ENCODE measurements at places on chromosomes 6 and 20.
A peak's percentile ranks its signal among the peaks of the same experiment; 100 is the strongest.

DNA sequence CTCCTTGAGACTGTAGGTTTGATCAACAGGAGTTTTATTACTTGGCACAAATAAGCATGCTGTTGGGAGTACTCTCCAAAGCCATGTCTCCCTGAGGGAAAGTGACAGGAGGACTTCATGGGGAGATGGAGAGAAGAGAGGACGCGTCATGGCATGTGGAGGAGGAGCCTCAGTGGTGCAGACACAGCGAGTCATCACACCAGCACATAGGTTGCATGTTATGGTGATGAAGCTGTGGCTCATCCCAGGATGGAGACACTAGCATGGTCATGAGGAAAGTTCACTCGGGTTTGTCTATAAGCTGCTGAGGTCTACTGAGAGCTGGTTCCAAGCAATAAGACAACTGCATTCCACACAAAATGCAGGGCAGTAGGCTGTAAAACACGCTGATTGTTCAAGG, 13.2 kb upstream of the SSTR4 start:
- no peak for DNase-seq

- DNase-seq = peak; percentile 30
Measured at GRCh38 chr6:13769655-13770053, 44.7 kb downstream of the MCUR1 start.

GRCh38 chr6:158468666-158469065, 91.2 kb upstream of the TMEM181 start:
- no peak for DNase-seq

- DNase-seq = no peak
Measured at GRCh38 chr6:142958343-142958742, 13.4 kb upstream of the HIVEP2 start.

DNA sequence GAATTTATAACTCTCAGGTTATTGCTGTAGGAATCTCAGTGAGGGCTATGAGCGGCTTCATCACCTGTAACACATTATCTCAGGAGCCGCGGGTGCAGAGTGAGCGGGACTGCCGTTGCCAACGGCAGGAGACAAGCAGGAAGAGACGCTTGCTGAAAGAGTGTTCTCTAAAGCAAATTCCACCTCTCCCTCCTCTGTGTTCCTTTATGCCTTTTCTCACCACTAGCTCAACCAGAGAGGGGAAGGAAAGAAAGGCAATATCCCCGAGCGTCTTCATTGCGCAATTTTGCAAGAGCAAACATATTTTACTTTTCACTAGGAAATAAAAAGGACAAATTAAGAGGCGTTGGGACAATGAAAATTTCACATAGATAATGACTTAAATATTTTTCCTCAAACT, 185.2 kb upstream of the EXOC2 start:
- DNase-seq = no peak

DNA sequence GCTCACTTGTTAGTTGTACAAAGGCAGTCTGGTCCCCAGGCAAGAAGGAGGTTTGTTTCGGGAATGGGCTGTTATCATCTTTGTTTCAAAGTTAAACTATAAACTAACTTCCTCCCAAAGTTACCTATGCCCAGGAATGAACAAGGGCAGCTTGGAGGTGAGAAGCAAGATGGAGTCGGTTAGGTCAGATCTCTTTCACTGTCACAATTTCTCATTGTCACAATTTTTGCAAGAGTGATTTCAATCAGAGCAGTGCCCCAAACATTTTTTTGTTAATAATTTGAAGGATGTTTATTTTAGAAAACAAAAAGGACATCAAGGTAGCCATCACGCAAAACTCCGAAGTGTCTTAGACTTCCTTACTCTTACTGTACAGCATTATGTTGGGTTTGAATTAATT, 170.8 kb downstream of the NFATC2 start:
- DNase-seq = no peak

- no peak for DNase-seq
Measured at GRCh38 chr20:35660122-35660937, 4.4 kb downstream of the CPNE1 start.

- DNase-seq = no peak
Measured at GRCh38 chr6:88848870-88849269, 114.5 kb downstream of the RNGTT start.

GRCh38 chr20:1769491-1769890, 111.9 kb upstream of the SIRPG start:
- no peak for DNase-seq

DNA sequence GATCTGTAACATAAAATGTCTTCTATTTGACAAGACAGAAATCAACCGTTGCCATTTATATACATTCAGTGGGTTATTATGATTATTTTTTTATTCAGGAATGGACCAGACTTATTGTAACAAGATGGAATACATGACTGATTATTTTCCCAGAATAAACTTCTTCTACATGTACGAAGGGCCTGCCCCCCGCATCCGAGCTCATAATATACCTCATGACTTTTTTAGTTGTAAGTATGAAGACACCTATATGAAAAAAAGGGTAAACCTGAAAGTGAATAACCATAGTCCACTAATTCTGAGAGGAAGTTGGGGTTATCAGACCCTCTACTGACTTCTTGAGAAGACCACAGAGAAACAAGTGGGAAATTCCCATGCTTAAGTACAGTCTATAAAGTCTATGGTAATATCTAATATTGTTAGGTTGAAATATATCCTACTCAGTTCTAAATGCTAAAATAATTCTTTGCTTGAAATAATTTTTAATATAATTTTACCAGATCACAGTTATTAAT, 15.9 kb downstream of the OR2A4 start:
- DNase-seq = no peak

- DNase-seq = no peak
Measured at GRCh38 chr6:31908791-31909190, 6.9 kb upstream of the ZBTB12 start.

GRCh38 chr6:162178666-162179065, 548.9 kb downstream of the PRKN start:
- no peak for DNase-seq

GRCh38 chr6:163264662-163265035, 149.9 kb upstream of the QKI start:
- no peak for DNase-seq

DNA sequence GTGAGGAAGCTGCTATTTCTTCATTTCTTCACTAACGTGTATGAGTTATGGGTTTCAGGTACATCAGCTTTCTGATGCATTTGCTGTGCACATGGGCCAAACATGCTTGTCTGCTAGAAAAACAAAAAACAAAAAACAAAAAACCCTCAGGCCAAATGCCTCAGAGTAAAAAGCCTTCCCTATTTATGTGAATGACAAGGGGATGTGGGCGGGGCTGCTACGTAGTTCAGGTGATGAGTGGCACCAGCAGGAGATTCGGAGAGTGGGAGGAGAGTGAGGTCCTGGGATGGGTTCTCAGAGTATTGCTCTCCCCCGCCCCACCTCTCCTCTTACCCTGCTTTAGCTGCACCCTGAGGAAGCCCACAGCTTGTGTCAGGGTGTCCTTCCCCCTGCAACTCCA, 596.8 kb upstream of the JAG1 start:
- DNase-seq = no peak

DNA sequence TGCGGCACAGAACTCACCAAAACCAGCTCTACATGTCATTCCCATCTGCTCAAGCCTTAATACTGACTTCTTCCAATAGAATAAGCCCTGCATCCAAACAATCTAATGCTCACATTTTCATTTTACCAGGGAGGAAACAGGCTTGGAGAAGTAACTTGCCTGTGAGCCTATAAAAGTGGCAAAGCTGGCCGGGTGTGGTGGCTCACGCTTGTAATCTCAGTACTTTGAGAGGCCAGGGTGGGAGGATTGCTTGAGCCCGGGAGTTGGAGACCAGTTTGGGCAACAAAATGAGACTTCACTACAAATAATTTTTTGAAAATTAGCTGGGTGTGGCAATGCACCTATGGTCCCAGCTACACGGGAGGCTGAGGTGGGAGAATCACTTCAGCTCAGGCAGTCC, 133.7 kb downstream of the LY86 start:
- DNase-seq = no peak

GRCh38 chr6:37339741-37340638, 13.8 kb upstream of the RNF8 start:
- DNase-seq = no peak

- no peak for DNase-seq
Measured at GRCh38 chr6:139549561-139550070, 175.2 kb upstream of the CITED2 start.

DNA sequence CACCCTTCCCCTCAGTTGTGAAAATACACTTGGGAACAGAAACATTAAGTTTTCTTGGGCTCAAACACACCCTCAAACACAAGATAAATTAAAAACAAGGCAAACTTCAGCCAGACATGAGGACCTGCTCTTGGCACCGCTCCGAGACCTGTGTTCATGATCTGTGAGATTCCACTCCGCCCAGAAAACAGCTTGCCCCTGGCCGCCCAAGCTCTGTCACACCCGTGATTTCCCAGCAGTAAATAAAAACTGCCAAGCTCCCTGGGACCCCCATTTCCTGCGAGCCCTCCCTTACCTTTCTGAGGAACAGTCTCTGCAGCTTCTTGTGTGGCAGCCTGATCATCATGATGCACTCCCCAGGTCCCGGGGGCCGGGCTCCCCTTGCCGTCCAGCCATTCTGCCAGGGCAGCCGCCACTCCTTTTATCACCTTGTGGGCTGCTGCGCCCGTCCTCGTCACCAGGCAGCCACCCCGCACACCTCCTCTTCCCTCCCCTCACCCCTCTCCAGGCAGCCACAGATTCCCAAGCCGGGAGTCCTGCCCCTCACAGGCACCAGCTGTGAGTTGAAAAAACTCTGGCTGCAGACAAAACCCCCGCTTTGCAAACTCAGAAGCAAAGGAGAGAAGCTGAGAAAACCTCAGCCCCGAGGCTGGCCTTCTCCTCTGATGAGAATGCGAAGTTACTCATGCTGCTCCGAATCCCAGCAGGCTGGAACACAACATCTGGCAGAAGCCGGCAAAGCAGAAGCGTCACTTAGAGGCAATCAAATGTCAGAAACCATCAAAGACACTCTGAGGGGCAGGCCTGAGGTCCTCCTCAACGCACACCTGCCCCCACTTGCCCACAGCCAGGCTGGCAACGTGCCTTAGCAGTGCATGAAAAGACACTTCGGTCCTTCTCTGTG, 130.4 kb upstream of the RPS6KA2 start:
- no peak for DNase-seq

GRCh38 chr20:61742097-61742825, 323.4 kb downstream of the TAF4 start:
- no peak for DNase-seq

- no peak for DNase-seq
Measured at GRCh38 chr20:37205794-37206193, 26.4 kb upstream of the MROH8 start.

- DNase-seq = no peak
Measured at GRCh38 chr20:25389401-25389857, 1.2 kb downstream of the ABHD12 start.

- no peak for DNase-seq
Measured at GRCh38 chr6:125203395-125203794, 49.8 kb downstream of the TPD52L1 start.

DNA sequence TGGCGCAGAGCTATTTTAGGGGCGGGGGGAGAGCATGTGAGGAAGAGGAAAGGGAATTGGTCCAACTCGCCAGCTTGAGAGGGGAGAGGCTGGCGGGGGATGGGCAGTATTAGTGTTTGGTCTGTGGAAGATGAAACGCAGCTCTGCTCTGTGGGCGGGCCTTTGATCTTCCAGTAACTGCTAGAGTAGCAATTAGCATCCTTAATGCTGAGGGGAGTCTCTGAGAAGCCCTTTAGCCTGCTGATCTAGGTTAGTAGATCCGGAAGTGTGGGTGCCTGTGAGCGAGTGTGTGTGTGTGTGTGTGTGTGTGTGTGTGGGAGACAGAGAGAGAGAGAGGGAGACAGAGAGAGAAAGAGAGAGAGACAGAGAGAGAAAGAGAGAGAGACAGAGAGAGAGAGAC, 117.2 kb upstream of the BACH2 start:
- peak; percentile 84 for DNase-seq

GRCh38 chr6:78746457-78746856, 120.9 kb upstream of the IRAK1BP1 start:
- DNase-seq = no peak

- no peak for DNase-seq
Measured at GRCh38 chr6:38755874-38756273, 40.8 kb downstream of the DNAH8 start.

- no peak for DNase-seq
Measured at GRCh38 chr6:15573384-15573783, 89.4 kb downstream of the DTNBP1 start.

GRCh38 chr6:138719744-138720143, 53.8 kb upstream of the CCDC28A start:
- no peak for DNase-seq

- DNase-seq = no peak
Measured at GRCh38 chr20:46646659-46647380, 4.4 kb downstream of the SLC13A3 start.

DNA sequence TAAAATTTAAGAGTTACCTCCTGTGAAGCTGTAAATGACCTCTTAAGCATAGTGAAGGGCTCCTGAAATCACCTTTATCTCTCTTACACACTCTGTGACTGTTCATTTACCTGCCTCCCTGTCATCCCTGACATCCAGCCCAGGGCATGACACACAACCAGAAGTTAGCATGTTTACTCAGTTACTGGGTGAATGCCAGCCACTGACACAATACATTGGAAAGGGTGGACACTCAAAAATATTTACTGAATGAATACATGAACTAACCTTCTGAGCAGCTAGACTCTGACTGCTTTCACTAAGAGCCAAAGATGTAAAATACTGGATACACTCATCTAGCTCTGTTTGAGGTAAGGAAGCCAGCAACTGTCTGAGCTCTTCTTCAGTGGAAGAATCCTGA, 25.3 kb downstream of the SERAC1 start:
- no peak for DNase-seq

DNA sequence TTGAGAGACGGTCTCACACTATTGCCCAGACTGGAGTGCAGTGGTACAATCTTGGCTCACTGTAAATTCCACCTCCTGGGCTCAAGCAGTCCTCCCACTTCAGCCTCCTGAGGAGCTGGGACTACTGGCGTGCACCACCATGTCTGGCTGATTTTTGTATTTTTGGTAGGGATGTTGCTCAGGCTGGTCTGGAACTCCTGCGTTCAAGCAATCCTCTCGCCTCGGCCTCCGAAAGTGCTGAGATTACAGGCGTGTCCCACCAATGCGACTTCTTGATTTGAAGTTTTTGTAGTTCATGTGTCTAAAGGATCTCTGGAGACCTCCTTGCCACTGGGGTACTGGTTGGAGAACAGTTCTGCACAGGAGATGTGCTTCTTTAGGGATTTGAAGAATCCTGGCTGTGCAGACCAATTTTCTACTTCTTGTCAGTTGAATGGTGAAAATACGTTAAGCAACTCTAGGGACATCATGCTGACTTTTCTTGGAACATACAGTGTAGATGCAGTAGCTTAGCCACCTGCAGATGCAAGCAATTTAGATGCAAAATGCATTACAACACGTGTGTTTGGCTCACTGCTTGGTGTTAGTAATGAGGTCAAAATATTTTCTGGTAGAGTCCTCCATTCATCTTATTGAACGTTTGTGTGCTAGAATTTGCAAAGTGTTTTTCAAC, 28.2 kb downstream of the SYTL3 start:
- no peak for DNase-seq

All from activated naive CD4-positive, alpha-beta T cell treated with anti-CD3 and anti-CD28 coated beads, Interleukin-2, amount 10 ng/mL, durations not matched to agents 7 days and 5 days (primary cell).